ENCODE measurements at places on chromosomes 3 and 15.

DNA sequence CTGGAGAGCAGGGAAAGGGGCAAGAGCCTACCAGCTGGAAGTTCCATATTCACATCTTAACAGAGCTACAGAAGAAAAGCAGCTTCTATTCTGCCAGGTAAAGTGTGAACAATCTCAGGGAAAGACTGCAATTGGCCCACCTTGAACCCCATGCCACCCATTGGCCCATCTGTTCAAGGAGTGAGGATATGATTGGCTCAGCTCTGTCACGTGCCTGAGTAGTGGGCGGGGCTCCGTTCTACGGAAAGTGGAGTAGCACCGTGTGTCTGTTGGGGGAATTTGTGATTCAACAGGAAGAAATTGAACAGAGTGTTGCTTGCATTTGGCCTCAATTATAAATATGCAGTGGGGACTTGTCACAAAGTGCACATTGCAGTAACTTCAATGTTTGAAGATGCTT lies 81.8 kb downstream of the MINAR1 start:
- DNase-seq: no peak

GRCh38 chr3:129410971-129411370 lies 17.5 kb downstream of the EFCAB12 start:
- no peak for DNase-seq

DNA sequence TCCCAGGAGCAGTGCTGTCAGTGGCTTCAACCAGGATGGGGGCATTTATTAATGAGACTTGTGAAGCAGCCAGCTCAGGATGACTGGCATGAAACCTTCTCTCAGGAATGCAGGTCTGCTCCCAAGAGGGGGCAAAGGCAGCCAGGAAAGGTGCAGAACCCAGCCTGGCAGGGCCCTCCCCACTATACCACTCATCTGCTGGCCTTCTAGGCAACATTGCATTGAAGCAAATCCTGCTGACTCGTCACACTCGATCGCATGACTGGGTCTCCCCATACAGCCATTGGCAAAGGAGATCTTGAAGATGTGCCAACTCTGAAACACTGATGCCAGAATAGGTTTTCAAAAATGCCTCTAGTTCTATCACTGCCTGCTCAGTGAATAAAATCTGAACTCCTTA lies 65.7 kb upstream of the CMTM7 start:
- DNase-seq: no peak

DNA sequence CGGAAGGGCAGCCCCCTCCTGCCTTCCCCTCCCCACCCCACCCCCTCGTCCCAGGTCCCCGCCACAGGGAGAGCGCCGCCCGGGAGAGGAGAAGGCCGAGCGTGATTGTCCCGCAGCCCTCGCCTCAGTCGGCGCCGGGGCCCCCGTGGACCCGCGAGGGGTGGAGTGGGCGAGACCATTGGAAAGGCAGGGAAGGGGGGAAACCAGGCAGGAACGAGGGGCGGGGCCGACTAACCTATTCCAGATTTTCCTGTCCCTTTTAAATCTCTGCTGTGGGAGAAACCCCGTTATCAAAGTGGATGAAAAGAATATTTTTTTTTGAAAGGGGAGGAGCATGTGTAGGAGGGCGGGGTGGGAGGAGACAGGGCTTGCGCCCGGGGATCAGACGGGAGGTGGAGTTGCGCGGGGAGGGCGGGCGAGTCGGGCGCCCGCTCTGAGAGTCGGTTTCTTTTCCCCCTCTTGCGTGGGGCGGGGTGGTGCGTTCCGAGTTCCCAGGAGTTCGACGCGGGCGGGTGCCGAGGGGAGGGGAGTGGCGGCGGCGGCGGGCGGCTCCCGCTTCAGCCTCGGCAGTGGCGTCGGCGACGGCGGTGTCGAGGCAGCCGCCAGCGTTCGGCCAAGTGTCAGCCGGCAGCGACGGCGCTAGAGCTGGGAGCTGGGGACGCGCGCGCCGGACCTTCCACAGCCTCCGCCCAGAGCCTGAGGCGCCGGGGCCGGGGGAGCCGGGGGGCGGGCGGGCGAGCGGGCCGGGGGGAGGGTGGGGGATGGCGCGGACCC lies at the start of gene NECTIN3:
TSS of gene NECTIN3 (plus strand) at position 560 of the 774 bp plus-strand sequence. CDS start at position 762, 202 bp downstream.
- peak; percentile 91 for DNase-seq

- no peak for DNase-seq
Observed at GRCh38 chr15:41417418-41418195, 712 bp downstream of the RTF1 start.

- DNase-seq: no peak
Observed at GRCh38 chr3:188342991-188343732, 189.2 kb downstream of the LPP start.

DNA sequence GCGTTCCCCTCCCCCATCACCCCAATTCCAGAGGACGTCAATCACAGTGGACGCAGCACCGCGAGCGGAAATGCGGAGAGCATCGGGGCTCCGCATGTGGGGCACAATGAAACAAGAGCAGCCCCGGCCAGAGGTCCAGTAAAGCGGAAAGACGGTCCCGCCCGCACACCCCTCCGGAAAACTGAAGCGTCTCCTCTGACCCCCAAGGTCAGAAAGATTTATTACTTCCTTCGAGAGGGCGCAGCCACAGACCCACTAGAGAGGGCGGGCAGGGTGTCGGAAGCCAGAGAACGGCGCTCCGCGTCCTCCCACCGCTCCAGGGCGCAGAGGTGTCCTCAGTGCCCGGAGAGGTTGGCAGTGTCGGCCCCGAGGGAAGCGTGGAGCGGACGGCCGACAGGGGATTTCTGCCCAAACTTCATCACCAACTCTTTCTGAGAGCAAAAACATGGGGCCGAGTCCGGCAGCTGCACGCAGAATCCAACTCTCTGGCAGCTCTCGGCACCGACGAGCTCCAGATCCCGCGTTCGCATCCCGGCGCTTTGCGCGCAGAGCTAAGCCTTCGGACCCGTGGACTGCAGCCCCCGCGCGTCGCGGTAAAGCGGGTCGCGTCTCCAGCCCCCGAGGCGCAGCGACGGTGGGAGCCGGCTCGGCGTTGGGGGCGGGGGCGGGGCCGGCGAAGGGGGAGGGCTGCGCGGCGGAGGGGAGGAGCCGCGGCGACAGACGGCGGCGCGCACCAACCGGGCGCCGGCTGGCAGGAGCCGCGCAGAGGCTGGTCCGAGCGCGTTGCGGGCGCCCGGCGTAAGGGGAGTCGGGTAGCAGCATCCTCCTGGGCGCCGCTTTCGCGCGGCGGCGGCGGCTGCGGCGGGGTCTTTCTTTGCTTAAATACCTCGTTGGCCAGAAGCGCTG lies at the start of gene CHST2:
TSS of gene CHST2 (plus strand) at position 763 of the 906 bp plus-strand sequence. CDS start 1,046 bp downstream, outside the sequence.
- DNase-seq: peak; percentile 83

- DNase-seq: no peak
Observed at GRCh38 chr15:39095218-39095879, 485.5 kb upstream of the THBS1 start.

DNA sequence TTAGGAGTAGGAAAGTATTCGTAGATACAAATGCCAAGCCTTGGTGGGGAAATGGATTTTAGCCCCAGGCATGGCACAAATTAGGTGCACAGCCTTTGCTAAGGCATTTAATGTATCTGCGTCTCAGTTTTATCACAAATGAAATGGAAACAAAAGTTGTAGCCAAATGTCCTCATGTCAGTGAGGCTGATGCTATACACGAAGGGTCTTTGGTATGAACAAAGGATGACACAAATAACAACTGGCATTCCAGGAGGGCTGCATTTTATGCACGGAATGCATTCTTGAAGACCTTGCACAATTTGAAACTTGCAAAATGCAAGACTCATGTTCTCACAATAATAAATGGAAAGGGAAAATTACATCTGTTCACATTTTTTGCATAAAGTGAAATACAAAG lies 181.9 kb downstream of the SV2B start:
- no peak for DNase-seq

DNA sequence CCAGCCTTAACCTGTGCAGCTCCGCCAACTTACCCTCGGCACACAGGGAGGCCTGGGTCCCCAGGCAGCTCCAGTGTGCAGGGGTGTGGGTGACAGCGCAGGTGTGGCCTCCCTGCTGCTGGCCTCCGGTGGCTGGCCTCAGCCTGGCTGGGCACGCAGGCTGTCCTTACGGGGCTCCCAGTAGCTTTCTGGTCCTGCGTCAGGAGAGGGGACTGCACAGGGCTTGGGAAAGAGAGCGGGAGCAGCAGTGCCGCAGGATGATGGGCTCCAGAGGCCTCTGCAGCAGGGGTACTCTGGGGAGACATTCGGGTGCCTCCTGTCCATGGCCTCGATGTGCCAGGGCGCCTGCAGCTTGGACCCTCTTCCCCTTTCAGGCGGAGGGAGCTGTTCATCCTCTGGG lies 9.4 kb downstream of the APBA2 start:
- DNase-seq: no peak

DNA sequence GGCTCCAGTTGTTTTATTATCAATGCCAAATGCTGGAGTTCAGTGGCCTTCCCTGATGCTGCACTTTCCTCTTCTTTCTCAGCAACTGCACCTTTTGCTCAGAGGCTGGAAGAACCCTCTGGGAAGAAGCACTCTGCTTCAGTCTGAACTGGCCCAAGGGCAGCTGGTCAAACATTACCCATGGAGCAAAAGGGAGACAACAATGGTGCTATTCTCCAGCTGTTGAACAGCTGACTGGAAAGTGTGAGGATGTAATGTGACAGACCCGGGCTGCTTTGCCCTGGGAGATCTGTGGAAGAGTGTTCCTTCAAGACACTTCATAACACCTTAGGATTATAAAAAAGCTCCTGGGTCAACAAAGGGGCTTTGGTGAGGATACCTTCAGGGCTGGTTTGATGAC lies 84.9 kb downstream of the EPHB1 start:
- DNase-seq: peak; percentile 19

DNA sequence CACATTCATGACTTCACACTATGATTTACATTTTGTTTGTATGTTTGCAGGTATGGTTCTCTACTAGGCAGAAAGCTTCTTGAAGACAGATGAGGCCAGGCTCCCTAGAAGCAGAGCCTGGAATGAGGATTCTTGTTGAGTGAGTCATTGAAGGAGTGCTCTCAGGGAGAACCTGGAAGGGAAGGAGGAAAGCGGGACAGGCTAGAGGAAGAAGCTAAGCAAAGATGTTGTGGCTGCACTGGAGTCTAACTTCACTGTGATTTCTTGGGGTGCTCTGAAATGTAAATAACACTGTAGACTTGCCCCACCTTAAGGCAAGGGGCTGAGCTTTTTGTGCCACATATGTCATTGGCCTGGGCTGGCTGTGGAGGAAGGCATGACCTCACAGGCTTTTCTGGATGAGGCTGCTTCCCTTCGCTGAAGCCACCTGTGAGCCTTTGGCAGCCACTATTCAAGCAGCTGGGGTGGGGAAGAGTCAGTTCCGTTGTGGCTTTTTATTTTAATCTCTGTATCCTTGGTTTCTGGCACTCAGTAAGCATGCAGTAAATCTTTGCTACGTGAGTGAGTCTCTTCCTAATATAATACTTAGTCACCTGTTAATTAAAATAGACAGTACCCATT lies 307.3 kb downstream of the SV2B start:
- no peak for DNase-seq

DNA sequence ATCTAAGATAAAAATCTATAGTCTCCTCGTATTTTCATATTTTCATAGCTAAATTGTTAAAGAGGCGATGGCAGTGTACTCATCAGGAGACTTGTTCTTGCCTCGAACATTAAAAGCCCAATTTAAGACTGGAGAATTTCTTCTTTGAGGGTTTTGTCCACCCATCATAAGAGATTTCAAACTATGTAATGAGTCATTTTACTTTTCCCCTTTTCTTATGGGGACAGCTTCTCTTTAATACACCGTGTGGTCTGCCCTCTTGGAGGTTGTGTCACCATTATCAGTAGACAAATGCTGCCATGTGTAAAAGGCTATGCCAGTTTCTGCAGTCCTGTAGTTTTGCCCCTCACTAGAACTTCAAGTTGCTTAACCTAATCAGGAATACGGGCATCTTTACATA lies 16.9 kb downstream of the TGFBR2 start:
- DNase-seq: no peak

GRCh38 chr15:26391567-26392194 lies 381.2 kb downstream of the GABRB3 start:
- no peak for DNase-seq

DNA sequence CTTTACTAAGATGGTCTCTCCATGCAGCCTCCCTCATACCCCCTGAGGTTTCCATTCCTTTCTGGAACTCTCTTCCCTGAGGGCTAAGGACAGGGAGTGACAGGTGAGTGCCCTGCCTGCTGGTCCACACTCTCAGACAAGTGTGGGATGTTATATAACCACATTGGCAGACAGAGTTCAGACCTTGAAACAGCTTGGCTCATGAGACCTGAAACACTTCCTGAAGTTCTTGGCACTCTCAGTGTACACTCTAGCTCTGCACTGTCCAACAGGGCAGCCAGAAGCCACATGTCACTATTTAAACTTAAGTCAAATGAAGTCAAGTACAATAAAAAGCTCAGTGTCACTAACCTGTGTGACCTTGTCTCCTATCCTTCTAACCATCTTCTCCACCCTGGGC lies 188.5 kb downstream of the ZNF621 start:
- DNase-seq: no peak

GRCh38 chr3:75048650-75049049 lies 434.2 kb upstream of the CNTN3 start:
- no peak for DNase-seq

DNA sequence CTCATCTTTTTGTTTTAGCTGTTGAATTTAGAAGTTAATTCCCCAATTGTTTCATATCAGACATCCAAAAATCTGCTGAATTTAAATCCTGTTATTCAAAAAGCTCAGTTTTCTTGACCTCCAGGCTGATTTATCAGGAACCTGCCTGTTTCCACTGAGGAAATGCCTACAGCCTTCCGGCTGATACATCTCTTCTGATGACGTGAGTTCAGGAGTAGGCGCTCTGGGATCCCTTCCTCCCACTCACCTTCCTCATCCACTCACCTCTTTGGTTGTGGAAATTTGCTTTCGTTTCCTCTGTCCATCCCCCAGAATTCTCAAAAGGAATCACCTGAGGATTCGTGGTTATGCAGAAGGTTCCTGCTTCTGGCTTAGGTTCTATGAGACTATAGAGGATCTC lies 55.4 kb upstream of the ALDH1A3 start:
- no peak for DNase-seq

DNA sequence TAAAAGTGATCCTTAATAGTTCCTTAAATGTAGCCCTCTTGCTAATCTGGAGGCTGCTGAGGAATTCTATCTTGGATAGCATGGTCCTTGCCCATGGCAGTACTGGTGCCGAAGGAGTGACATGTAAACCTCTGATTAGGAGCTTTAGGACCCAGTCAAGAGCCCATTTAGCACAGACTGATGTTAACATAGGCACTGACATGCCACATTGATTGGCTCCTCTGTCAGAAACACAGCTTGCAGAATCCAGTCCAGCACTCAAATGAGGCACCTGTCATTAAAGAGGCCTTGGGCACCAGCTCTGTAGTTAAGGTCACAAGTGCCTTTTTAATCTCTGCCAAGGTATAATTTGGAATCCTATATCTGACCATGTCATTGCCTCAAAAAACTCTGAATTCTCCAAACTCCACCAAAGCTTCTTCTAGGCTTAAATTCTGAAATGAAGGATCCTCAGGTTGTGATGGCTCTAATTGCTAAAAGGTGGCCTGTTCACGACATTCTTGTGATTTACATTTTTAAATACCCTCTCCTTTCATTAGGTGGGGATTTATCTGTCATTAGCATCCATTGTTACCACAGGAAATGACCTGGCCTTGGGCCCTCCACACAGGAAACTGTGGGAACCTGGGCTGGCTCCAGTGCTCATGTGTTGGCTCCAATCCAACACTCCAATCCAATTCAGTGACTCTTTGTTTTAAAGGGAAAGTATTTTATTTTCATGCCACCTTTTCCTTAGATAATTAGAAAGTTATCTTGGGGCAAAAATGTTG lies 57.3 kb upstream of the RNF7 start:
- DNase-seq: peak; percentile 64

All from COLO829 (cell line).